ENCODE measurements at places on chromosomes 2 and 18.

GRCh38 chr2:72085513-72085912 lies 62.1 kb downstream of the CYP26B1 start:
- no peak for DNase-seq

- no peak for DNase-seq
Measured at GRCh38 chr2:56587456-56587855, 403.7 kb downstream of the CCDC85A start.

DNA sequence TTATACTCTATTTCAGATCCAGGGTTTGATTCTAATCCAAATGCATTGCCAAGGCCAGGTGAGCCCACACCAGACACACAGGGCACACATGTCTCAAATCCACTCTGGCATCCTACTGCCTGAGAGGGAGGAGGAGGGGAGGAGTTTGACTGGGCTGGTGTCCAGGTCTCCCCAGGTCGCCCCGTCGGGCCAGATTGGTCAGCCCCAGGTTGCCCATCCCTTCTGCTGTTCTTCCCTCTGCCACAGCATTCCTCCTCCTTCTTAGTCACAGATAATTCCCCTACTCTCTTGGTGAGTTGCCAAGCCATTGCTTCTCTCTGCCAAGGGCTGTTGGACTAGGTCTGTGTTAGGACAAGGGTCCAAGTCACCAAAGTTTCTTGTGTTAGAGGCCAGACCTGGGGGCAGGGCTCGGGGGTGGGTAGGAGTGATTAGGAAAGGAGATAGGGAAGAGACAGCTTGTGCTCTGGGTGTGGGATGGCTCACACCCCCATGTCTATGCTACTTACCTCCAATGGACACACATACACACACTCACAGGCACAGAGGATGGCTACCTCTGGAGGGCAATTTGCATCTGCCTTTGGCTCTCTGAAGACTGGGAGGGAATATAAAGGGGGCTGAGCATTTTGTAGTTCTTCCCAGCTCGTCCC lies 2.5 kb upstream of the EGR4 start:
- no peak for DNase-seq

DNA sequence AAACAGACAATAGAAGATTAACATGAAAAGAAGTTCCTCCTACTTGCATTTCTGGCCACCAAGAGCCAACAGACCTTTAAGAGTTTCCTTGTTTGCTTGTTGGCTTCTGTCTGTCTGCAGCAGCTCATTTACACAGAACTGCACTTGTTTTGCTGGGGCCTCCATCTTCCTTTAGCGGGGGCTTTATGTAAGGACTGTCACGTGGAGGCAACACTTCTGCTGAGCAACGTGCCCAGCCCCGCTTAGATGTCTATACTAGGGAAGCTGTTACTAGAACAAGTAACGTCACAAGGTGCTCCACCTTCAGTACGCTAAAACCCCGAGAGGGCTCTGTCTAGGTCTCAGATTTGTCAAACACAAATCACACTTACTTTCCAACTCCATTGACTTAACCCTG lies 104.3 kb upstream of the PXDN start:
- peak; percentile 31 for DNase-seq

GRCh38 chr18:37006742-37007141 lies 177.8 kb downstream of the KIAA1328 start:
- DNase-seq: no peak

DNA sequence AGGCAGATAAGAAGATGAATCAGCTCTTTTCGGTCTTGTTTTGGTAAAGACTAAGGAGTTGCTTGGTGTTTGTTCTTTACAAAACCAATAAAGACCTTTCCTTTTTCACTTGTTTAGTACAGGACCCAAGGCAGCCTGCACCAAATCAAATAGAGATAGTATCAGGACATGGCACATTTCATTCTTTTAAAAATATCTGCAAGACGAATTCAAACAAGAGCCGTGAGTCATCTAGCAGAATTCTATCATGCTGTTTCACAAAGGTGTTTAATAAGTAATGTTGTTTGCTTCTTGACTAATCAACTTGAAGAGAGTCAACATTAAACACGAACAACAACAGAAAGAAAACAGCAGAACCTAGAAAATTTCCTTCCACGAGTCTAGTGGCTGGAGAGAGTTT lies 102.8 kb upstream of the TTN start:
- no peak for DNase-seq

All from nucleus accumbens (tissue), 56 donors.